T-helper 22 cell (primary cell): ENCODE measurements at places on chromosomes 1 and 21.
A peak's percentile ranks its signal among the peaks of the same experiment; 100 is the strongest.

- DNase-seq: no peak
These were observed 18.5 kb downstream of the CLDN14 start for GRCh38 chr21:36461277-36461917.

DNA sequence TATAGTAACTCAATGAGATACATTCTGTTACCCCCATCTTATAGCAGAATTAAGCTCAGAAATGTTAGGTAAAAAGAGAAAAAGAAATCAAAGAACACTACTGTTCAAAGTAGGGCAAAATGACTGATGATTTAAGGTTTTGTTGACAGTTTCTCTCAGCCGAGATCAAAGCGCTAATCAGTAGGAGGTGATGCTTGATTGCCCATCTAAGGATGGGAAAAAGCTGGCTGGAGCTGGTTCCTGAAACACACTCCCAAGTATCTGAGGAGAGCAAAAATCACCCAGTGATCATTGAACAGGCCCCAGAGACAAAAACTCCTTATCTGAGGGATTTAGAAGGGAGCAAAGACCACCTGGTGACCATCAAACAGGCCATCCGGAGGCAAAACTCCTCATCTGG, 64.5 kb upstream of the CSF1 start:
- no peak for DNase-seq

DNA sequence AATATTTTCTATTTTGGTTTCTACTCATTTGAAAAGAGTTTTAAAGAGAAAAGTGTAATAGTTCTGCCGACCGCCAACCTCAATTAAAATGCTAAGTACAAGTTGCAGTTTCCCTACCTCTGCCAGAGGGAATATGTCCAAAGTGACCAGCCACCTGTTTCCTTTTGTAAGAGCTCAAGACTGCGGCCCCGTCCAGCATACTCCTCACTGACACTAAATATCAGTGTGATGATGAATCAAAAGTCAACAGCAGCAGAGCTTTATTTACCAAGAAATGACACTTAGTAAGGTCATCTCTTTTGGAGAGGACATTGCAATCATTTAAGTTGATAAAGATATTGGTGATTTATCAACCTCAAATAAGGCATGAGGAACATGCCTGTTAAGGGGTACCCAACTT, 57.4 kb upstream of the NRIP1 start:
- no peak for DNase-seq

- no peak for DNase-seq
These were observed 26.3 kb upstream of the MAN1C1 start for GRCh38 chr1:25590096-25590824.

GRCh38 chr1:47622776-47623556, 185.1 kb downstream of the FOXD2 start:
- no peak for DNase-seq

DNA sequence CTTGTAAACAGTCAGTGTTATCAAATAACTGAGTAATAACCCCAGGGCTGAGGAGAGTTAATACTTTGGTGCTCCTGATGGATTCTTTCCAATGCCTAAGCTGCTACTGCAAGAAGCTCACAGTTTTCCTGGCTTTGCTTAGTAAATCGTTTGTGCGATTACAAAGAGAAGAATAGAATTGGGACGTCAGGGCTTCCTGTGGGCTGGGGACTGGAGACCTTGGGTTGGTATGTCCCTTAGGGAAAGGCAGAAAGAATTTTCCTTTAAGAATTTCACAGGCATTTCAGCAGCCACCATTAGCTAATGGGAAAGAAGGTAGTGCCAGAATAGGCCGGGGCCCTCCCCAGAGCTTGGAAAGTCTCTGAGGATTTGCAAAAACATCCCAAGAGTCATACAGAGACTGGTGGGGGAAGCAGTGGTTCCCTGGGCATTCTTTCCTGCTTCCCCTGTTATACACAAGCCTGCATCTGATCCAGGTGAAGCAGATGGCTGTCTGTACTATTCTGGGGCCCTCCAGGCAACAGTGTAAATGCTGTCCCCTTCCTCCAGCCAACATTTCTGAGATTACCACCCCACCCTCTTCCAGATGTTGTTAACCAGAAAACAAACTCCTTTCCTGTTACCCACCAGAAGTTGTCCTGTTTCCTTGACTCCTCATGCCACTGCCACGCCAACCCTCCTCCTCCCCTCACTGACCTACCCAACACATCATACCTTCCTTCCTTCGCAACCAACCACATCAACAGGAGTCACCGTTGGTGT, 40.2 kb downstream of the PLXNA2 start:
- no peak for DNase-seq

GRCh38 chr1:214451596-214451995, 99.8 kb downstream of the PTPN14 start:
- no peak for DNase-seq

- no peak for DNase-seq
These were observed 608.5 kb upstream of the USP24 start for GRCh38 chr1:55823541-55824250.

- no peak for DNase-seq
These were observed 8.8 kb upstream of the OBSCN start for GRCh38 chr1:228198977-228199590.

GRCh38 chr1:156760092-156760795, 7.1 kb upstream of the PRCC start:
- DNase-seq: no peak

DNA sequence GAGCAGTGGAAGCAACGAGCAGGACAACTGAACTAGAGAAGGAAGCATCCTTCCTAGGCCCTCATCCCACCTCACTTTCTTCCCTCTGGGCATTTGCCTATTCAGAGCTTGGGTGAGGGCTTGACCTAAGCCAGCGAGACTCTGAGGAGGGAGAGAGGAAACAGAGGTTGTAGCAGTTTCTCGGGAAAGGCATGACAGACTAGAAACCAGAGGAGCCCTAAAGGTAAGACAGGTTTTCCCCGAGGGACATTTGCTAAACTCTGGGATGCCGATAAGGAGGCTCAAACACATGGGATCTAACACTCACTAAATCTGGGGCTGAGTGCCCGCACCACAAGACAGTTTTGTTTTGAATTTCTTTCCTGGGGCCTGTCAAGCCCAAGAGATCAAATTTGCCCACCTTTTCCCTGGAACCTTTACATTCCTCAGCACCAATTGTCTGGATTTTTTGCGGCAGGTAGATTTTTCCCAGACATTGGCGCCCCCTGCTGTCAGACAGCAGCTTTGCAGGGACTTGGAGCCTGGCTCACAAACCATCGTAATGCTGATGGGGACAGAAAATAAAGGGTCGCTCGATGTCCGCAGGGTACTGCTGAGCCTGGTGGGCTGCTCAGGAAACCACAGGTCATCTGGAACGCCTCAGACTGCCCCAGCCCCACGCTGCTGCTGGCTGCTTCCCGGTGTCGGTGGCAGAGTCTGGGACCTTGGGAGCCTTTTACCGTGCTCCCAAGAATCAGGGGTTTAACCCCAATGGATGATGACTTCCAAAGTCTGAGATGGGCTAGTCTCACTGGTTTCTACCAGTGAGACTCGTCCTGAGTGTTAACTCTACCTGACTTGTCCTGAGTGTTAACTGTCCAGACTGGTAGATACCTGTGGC, 23.4 kb upstream of the TSPAN2 start:
- peak; percentile 15 for DNase-seq

GRCh38 chr1:146019231-146020057, 2.1 kb downstream of the HJV start:
- no peak for DNase-seq

DNA sequence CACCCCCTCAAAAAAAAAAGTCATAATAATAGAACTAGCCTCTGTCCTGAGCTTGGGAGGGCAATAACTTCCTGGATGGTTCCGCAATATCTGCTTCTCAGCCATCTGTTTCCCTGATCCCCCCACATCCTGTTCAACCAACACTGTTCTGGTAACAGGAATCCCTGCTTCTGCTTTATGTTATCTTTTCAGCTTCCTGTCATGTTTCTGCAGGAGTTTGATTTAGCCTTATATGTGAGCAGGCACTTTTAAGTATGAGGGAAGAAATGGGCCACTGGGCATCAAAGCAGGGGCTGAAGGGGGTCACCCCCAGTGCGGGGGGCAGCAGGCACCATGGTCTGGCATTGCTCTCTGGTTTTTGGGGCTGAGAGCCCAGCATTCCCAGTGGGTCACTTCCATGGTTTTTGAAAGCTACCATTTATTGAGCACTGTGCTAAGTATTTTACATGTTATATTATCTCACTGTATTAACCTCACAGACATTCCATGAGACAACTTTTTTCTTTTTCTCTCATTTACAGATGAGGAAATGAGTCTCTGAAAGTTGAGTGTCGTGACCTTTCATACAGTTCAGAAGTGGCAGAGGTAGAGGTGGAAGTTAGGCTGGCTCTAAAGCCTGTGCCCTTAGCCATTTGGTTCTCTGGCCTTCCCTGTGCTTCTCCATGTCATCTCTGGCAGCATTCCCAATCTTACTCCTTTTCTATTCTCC, 61.9 kb downstream of the DNTTIP2 start:
- no peak for DNase-seq

DNA sequence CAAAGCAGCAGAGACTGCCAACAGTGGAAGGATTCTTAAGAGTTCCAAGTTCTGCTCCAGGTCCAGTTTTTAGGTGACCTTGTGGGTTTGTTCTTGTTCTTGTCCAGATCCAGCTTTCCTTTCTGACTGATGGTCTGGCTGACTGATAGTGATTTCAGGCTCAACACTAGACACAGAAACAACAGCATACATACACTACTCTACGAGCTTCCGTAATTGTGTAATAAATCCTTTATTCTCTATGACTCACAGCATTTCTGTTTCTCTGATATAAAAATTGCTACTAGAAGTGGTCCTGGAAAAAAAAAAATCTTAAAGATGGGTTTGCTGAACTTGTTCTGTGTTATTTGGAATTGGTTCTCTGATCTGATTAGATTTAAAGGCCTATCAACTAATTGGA, 62.2 kb upstream of the PTCH2 start:
- no peak for DNase-seq

GRCh38 chr1:30948278-30948677, 39.7 kb upstream of the SDC3 start:
- no peak for DNase-seq

- DNase-seq: no peak
These were observed 757.8 kb upstream of the CXADR start for GRCh38 chr21:16755061-16755460.

GRCh38 chr1:24193046-24193445, 6.0 kb upstream of the IFNLR1 start:
- no peak for DNase-seq

DNA sequence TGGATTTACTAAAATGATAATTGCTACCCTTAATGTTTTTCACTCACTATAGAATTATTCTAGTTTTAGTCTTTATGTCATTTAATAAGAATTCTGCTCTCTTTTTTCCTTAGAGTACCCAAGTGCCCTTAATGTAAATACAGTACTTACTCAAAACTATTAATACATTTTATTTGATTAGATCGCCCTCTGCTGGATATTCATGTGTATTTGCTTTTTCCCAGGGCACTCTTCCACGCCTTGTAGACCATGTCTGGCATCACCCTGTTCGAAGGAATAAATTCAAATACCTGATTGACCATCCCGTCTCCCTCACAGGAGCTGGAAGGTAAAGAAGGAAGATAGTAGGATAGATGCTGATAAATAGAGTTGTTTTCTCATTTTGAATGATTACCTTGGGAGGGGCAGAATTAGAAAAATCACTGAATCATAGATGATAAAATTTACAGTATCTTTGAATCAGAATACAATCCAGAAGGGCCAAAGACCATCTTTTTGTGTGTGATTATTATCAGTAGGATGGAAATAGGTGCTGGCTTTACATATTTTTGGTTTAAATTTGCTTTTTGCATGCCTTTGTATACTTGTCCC, 4.1 kb downstream of the AXDND1 start:
- DNase-seq: peak; percentile 1

DNA sequence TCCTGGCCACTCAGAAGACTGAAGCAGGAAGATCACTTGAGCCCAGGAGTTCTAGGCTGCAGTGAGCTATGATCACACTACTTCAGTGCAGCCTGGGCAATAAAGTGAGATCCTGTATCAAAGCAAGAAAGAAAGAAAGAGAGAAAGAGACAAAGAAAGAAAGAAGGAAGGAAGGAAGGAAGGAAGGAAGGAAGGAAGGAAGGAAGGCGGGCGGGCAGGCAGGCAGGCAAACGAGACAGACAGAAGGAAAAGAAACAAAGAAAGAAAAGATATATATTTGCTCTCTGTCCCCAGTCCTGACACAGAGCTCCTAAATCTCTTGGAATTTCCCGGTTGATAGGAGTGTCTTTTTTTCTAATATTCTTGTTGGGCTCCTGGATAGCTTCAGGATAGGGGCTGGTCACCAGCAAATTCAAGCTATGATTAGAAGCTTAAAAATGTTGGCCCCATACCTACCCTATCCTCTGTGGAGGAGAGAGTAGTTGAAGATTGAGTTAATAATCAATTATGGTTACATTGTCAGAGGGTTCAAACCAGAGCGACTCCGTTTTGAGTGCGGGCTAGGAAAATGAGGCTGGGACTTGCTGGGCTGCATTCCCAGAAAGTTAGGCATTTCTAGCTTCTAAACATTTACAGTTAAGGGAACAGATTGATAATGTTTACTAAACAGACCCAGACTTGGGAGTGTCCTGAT, 3.3 kb upstream of the MIGA1 start:
- DNase-seq: no peak

DNA sequence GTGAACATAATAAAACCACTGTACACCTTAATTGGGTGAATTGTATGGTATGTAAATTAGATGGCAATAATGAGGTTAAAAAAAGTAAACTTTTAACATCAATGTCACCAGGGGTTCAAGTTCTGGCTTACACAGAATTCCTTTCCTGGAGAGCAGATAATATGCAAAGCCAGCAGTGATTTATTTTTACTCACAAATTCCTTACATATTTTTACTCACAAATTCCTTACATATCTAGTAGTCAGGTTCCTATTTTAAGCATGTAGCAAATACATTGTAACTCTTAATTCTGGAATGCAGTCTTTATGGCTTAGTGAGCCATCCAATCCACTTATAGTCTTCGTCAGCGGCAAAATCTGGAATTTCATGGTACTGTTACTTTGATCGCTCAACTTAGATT, 1.3 kb upstream of the UBE4B start:
- DNase-seq: no peak

DNA sequence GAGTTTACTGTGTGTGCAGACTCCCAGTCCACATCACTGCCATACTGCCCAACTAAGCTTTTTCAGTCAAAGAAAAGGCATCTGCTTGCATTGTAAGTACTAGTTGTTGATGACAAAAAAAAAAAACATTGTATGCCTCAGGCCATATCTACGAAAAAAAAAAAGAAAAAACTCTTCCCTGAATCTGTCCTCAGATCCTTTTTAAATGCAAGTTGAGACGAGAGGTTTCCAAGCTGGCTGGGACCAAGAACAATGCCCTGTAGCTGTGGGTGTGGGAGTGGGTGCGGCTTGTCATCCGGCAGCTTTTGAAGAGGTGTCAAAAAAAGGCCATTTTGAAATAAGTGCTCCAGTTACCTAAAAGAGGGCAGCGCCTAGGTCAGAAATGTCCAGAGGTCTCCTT, 29.2 kb upstream of the HHAT start:
- no peak for DNase-seq

GRCh38 chr1:243715285-243715684, 134.8 kb downstream of the AKT3 start:
- no peak for DNase-seq

DNA sequence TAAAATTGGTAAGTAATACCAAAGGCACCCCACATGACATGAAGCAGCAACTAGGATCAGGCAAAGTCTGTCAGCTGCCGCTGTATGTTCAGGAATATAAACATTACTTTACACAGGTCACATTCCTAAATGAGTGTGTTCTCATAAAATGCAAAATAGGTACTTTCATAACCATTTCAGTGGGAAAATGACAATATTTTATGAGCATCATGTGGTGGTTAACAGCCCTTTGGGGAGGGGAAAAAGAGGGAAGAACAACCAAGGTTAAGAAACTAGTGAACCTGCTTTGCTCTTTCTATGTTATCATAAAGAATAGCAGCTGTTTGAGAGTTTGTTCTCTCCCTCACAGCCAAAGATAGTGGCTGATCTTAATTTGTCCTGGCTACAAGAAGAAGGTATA, 105.4 kb upstream of the LBR start:
- no peak for DNase-seq
